ENCODE measurements at places on chromosomes 6 and 20. TPM values are rescaled to one million over a fixed set of nuclear protein-coding genes. Genes with fewer than 3 reads are reported as not detected.
A peak's percentile ranks its signal among the peaks of the same experiment; 100 is the strongest.

- DNase-seq = peak; percentile 9
Measured at GRCh38 chr20:63706027-63706695, 1.6 kb downstream of the ARFRP1 start.

DNA sequence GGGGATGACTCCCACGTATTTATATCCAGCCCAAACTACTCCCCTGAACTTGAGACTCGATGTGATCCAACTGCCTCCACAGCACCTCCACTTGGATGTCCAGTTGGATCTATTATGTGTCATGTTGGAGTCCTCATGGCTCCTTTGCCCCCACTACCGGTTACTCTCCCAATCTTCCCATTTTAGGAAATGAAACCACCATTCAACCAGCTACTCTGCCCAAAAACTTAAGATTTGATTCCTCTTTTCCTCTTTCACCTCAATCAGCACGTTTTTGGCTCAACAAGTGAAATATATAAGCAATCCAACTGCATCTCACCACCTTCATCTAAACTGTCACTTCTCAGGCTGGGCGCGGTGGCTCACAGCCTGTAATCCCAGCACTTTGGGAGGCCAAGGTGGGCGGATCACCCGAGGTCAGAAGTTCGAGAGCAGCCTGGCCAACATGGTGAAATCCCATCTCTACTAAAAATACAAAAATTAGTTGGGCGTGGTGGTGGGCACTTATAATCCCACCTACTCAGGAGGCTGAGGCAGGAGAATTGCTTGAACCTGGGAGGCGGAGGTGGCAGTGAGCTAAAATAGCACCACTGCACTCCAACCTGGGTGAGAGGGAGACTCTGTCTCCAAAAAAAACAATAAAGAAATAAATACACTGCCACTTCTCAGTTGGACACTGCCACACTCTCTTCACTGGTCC is 3.4 kb downstream of the AHCY start:
- no peak for DNase-seq

The HLA-DQA1 gene
- 463 TPM for total RNA-seq

The PCK1 gene
- total RNA-seq = not detected
